Adrenal gland (tissue), 19 donors: ENCODE measurements at places on chromosomes 4 and X. TPM values are rescaled to one million over a fixed set of nuclear protein-coding genes. Genes with fewer than 3 reads are reported as not detected.
A peak's percentile ranks its signal among the peaks of the same experiment; 100 is the strongest.

Gene CSAG3
- not detected for total RNA-seq

DNA sequence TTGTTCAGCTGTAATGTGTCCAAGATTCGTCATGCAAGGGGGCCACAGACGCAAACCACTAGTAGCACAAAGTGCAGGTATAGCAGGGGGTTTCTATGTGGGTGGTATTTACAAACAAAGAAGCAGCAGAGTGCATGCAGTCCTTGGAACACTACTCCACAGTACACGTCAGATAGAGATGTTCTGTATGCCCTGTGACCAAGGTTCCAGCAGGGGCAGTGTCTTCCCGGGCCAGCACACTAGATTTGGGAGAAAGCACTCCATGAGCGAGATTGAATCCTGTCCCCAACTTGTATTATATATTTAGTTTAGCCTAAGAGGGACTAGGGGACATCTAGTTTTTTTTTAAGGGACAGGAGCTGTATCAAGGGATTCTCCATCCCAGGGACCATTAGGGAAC is 54.4 kb upstream of the ESX1 start:
- no peaks in the 10 kb centered on the region for H3K36me3 ChIP-seq
- H3K27ac ChIP-seq: no peak overlapping the region
- H3K27me3 ChIP-seq: peaks cover 34% of the 10 kb centered on the region
- DNase-seq: no peak
- no peaks in the 10 kb centered on the region for H3K4me1 ChIP-seq

GRCh38 chrX:70480660-70481018 is 36.0 kb downstream of the DLG3 start:
- H3K27me3 ChIP-seq: no peaks in the 10 kb centered on the region
- no peak overlapping the region for H3K27ac ChIP-seq
- no peaks in the 10 kb centered on the region for H3K4me1 ChIP-seq
- DNase-seq: no peak
- no peaks in the 10 kb centered on the region for H3K36me3 ChIP-seq

Gene ZMAT1
- total RNA-seq: 8.9 TPM

GRCh38 chr4:138553001-138553845 is 311.1 kb upstream of the SLC7A11 start:
- no peak overlapping the region for H3K4me3 ChIP-seq
- H3K36me3 ChIP-seq: no peaks in the 10 kb centered on the region
- no peaks in the 10 kb centered on the region for H3K27me3 ChIP-seq
- H3K4me1 ChIP-seq: no peaks in the 10 kb centered on the region
- H3K27ac ChIP-seq: no peak overlapping the region
- no peak for DNase-seq

- no peak overlapping the region for H3K27ac ChIP-seq
- no peaks in the 10 kb centered on the region for H3K27me3 ChIP-seq
- H3K4me1 ChIP-seq: peaks cover 17% of the 10 kb centered on the region
- H3K4me3 ChIP-seq: no peak overlapping the region
- H3K36me3 ChIP-seq: no peaks in the 10 kb centered on the region
- no peak for DNase-seq
These were observed 27.6 kb downstream of the SEPTIN11 start for GRCh38 chr4:76977113-76977512.

Gene SPOCK3
- total RNA-seq: 7.5 TPM

Gene IL2
- not detected for total RNA-seq

DNA sequence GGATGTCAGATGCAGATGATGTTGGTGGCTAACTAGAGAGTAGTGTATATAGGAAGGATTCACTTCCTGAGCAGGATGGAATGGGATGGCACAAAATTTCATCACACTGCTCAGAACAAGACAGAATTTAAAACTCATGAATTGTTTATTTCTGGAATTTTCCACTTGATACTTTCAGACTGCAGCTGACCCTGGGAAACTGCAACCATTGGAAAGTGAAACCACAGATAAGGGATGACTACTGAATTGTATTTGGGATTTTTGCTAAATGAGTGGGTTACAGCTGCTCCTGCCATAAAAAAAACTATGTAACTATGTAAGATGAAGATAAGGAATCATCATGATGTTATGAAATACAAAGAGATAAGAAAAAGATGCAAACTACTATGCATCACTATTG is 51.4 kb downstream of the NPY5R start:
- no peaks in the 10 kb centered on the region for H3K27me3 ChIP-seq
- no peak for DNase-seq
- H3K4me3 ChIP-seq: no peak overlapping the region
- H3K36me3 ChIP-seq: no peaks in the 10 kb centered on the region

GRCh38 chrX:71221145-71221544 is 1.9 kb upstream of the GJB1 start:
- peaks cover 3% of the 10 kb centered on the region for H3K27me3 ChIP-seq
- no peak overlapping the region for H3K27ac ChIP-seq
- DNase-seq: no peak
- no peaks in the 10 kb centered on the region for H3K4me1 ChIP-seq
- H3K4me3 ChIP-seq: no peak overlapping the region

Gene ZNF711
- total RNA-seq: 12.3 TPM

Gene PFKFB1
- 0.39 TPM for total RNA-seq

DNA sequence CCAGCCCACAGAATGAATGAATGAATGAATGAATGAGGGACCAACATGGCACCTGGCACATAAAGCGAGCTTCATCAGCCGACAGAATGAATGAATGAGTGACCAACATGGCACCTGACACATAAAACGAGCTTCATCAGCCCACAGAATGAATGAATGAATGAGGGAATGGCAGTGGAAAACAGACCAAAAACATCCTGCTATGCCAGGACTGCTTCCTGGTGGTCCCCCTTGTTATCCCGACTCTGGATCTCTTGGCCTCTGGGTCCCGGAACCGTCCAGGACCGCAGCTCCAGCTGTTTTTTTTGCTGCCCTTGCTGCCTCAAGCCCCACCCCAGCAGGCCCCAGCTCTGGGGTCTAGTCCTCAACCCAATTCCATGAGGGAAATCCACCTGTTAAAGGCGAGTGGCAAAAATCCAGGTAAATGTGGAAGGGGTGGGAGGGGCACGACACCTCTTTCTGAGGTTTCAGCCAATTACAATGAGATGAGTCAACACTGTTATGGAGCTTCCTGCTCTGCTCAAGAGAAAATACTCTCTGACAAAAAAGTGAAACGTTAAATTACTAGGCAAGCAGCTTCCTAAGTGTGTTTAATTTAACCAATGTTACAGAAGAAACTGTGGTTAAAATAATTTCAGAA is 72.0 kb upstream of the MTNR1A start:
- no peaks in the 10 kb centered on the region for H3K4me1 ChIP-seq
- no peak overlapping the region for H3K4me3 ChIP-seq
- no peak overlapping the region for H3K27ac ChIP-seq
- H3K36me3 ChIP-seq: no peaks in the 10 kb centered on the region

DNA sequence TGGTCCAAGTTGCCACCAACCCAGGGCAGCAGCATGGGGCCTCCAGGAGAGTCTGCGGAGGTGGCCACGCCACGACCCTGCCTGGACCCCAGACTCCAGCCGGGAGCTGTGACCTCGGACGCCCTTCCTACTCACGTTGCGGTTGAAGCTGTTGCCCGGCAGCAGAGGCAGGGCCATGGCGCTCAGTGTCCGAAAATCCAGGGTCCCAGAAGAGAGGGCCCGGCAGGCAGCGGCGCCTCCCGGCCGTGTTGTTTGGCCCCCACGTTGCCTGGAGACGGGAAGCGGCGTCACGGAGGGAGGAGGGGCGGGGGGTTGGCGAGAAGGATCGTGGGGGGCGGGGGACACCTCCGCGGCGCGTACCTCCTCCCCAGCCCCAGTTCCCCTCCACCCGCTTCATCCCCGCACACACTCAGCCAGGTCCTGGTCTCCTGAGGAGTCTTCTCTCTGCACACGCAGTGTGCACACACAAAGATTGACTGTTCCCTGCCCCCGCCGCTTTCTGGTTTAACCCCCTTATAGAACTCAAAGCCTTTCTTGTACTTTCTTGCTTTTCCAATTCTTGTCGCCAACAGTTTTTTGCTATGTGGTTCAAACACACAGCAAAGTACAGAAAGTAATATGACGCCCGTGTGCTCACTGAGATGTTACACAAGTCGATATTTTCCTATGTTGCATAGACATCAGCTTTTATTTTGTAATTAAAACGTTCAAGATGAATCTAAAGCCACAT is at the start of gene EFHC2:
TSS of gene EFHC2 (minus strand) at position 261 of the 730 bp plus-strand sequence. CDS start at position 177, 84 bp downstream.
- no peaks in the 10 kb centered on the region for H3K4me1 ChIP-seq
- no peak within 1 kb of the TSS for H3K4me3 ChIP-seq
- peaks cover 25% of the 10 kb centered on the region for H3K27me3 ChIP-seq
- H3K27ac ChIP-seq: no peak within 1 kb of the TSS

Gene MAGEB10
- not detected for total RNA-seq

Gene SLIT2
- 63.5 TPM for total RNA-seq

DNA sequence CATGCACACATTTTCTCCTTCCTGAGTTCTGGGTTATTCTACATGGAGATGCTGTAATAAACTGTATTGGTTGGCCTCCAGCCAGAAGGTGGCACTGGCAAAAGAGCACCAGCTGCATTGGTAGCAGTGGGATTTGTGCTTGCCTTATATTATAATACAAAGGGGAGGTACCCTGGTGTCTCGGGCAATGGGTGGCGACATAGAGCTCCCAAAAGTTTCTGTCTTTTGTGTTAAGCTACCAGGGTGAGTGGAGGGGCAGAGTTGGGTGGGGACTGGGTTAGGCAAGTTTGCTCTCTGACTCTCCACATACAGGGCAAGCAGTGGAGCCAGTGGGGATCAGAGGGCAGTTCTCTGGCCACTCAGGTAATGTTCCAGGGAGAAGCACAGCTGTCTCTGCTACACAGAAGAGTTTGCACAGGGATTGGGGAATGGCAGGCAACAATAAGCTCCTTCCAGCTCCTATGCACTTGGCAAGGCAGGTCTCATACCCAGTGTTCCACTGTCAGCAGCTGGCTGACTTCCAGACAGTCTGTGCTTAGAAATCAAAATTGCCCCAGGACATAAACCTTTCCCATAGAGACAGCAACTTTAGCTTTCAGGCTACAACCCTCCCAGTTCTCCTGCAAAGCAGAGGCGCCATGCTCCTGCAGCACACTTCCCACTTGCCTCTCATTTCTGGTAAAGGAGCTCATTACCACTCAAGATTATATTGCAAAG is 463.9 kb upstream of the PCDH7 start:
- H3K4me1 ChIP-seq: no peaks in the 10 kb centered on the region
- H3K27ac ChIP-seq: no peak overlapping the region
- H3K27me3 ChIP-seq: no peaks in the 10 kb centered on the region
- H3K4me3 ChIP-seq: no peak overlapping the region

DNA sequence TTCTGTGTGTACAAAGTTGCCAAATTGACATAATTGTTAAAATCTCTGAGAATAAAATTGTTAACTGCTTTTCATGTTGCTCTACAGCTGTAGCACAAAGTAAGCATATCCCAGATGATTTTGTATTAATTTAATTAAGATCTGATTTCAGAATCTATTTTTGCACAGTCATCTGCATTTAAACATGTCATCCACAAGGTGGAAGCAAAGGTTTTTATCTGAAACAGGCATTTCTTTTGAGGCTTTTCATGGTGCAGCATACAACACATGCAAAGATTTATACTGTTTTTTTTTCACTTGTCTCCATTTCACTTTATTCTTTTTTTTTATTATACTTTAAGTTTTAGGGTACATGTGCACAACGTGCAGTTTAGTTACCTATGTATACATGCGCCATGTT is 51.2 kb downstream of the GC start:
- no peak overlapping the region for H3K4me3 ChIP-seq
- no peaks in the 10 kb centered on the region for H3K4me1 ChIP-seq
- no peak overlapping the region for H3K27ac ChIP-seq
- no peaks in the 10 kb centered on the region for H3K36me3 ChIP-seq
- no peak for DNase-seq

Gene TMPRSS11F
- not detected for total RNA-seq

GRCh38 chrX:68846536-68846935 is 17.7 kb downstream of the EFNB1 start:
- H3K27me3 ChIP-seq: no peaks in the 10 kb centered on the region
- DNase-seq: no peak
- H3K27ac ChIP-seq: no peak overlapping the region
- no peaks in the 10 kb centered on the region for H3K36me3 ChIP-seq

- H3K4me1 ChIP-seq: no peaks in the 10 kb centered on the region
- no peaks in the 10 kb centered on the region for H3K27me3 ChIP-seq
- no peaks in the 10 kb centered on the region for H3K36me3 ChIP-seq
- no peak overlapping the region for H3K27ac ChIP-seq
These were observed 37.4 kb upstream of the SLC10A4 start for GRCh38 chr4:48445704-48446103.

DNA sequence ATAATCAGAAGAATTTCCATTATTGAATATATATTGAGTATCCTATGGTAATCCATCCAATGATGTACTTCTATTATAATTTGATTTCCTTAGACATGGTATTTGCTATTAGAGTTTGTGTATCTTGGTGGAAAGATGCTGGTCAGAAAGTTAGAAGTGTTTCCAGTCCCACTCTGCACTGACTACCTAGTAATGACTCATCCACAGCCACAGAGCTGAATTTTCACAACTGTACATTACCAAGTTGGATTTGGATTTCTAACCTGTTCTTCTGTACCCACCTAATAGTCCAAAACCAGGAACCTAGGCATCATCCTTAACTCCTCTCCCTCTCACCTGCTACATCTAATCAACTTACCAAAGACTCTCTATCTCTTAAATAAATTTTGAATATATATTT is 145.4 kb downstream of the REELD1 start:
- no peak overlapping the region for H3K27ac ChIP-seq
- H3K27me3 ChIP-seq: no peaks in the 10 kb centered on the region
- H3K4me1 ChIP-seq: no peaks in the 10 kb centered on the region
- H3K4me3 ChIP-seq: no peak overlapping the region

Gene MTMR8
- total RNA-seq: 2.8 TPM

GRCh38 chr4:80594701-80595100 is 259.2 kb downstream of the CFAP299 start:
- H3K4me3 ChIP-seq: no peak overlapping the region
- DNase-seq: no peak
- H3K4me1 ChIP-seq: no peaks in the 10 kb centered on the region
- H3K27ac ChIP-seq: no peak overlapping the region
- H3K36me3 ChIP-seq: no peaks in the 10 kb centered on the region

- DNase-seq: no peak
- H3K36me3 ChIP-seq: no peaks in the 10 kb centered on the region
- no peaks in the 10 kb centered on the region for H3K27me3 ChIP-seq
- H3K4me1 ChIP-seq: no peaks in the 10 kb centered on the region
- H3K27ac ChIP-seq: peak overlapping the region; percentile 12
- no peak overlapping the region for H3K4me3 ChIP-seq
These were observed 29.4 kb upstream of the CENPU start for GRCh38 chr4:184763150-184763780.

Gene TMPRSS11D
- total RNA-seq: not detected

GRCh38 chr4:69881173-69881773 is 21.3 kb upstream of the SULT1E1 start:
- peak; percentile 14 for DNase-seq
- no peaks in the 10 kb centered on the region for H3K27me3 ChIP-seq
- no peak overlapping the region for H3K4me3 ChIP-seq
- no peaks in the 10 kb centered on the region for H3K36me3 ChIP-seq

- H3K4me1 ChIP-seq: peaks cover 15% of the 10 kb centered on the region
- H3K27me3 ChIP-seq: peaks cover 6% of the 10 kb centered on the region
- H3K4me3 ChIP-seq: no peak overlapping the region
These were observed 35.5 kb downstream of the MSN start for GRCh38 chrX:65702956-65703355.

Gene LRIT3
- 0.14 TPM for total RNA-seq
